HL-60 (cell line): ENCODE measurements at places on chromosomes 3 and 15.

GRCh38 chr15:47955021-47955420 is 165.8 kb upstream of the SLC24A5 start:
- no peak for DNase-seq

GRCh38 chr3:142853270-142854168 is 35.4 kb downstream of the PCOLCE2 start:
- DNase-seq: no peak

DNA sequence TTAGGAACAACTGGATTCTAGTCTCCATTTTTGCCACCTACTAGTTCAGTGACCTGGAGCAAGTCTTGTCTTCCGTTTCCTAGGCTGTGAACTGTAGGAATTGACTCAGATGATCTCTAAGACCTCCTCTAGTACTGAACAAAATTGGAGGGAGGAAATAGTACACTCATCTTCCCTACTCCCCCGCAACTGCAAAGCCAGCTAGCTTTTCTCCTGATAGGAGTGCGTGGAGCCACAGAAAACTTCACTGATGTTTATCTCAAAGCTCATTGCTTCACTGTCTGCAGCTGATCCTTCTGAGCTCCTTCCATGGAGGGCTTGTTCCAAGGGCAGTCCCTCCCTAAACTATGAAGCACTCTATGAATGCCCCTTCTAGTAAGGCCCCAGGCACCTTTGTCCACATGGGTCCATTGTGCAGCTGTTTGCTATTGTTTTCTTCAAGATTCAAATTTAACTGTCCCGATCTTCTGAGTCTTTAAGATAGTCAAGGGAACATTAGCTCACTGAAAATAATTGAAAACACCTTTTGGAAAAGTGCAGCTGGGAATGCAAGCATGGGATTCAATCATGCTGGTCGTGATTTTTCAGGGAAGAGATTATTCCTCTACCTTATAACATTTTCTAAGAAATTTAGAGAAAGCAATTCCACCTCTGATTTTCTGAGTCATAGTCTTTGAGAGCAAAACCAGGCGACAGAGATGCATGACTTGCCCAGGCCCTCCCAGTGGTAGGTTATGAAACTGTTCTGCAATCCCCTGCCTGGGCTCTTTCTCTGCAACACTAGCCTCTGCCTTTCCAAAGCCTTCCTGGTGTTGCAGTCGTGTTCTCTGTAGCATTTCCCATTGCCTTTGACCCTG is 24.3 kb downstream of the FILIP1L start:
- DNase-seq: peak; percentile 90

DNA sequence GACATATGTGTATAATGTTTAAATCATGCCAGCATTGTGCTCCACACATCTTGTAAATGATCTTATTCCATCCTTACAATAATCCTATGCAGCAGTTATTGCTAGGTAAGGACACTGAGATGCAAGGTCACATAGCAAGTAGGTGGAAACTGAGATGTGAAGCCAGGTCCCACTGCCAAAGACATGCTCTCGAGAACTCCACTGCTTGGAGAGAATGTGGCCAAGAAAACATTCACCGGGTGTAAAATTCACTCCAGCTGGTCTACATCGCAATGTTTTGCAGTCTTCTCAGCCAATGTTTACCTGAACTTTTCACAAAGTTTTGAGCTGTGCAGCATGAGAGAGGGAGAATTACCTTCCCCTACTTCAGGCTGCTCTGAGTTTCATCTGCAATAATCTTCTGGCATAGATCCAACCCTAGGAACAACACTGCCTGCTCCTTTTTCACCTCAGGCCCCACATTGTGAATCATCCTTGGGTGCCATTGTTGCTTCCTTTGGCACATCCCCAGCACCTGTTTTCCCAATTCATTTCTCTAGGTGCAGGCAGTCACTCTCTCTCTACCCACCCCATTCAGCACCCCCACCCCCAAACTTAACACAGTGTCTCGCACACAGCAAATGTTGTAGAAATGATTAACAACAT is 53.5 kb upstream of the PRTG start:
- DNase-seq: no peak

DNA sequence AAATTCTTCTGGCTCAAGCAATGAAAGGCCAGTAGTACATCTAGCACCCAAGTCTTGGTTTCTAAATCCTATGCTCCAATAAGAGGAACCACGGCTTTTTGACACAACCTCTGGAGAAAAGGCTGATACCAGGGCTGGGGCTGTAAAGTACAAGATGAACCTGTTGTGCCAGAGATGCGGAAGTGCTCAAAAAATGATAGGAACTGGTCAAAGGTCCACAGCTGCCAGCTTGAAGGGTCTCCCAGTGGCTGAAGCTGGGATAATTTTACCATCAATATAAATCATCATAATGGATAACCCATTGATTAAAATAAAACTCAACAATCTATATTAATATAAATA is 558 bp upstream of the NCEH1 start:
- peak; percentile 66 for DNase-seq

DNA sequence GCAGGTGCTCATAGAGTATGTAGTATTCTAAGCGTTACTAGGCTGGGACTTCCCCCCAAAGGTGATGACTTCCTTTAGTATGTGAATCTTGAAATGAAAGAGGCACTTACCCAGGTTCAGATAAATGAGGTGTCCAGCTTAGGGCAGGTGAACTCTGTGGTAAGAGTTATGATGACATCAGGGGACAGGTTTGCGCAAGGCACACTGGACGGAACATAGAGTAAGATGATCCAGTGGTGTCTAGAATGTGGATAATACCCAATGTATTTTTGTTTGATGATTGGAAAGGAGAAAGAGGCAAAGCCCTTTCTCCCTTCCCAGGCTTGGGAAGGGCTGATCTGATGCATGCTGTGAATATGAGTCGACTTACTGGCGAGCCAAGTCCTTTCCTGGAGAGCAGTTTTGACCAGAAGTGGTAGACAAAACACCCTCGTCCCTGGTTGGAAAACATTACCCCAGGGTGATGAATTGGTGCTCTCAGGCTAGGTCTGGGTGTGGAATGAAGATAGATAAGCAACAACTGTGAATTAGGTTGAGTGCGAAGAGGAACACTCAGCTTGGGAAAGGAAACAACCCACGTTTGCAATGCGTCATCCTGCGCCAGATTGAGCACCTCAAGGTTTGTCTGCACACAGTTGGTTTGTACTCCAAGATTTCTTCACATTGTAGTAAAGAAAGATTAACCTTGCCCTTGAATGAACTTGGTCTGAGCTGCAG is 124.2 kb downstream of the GHSR start:
- DNase-seq: no peak

DNA sequence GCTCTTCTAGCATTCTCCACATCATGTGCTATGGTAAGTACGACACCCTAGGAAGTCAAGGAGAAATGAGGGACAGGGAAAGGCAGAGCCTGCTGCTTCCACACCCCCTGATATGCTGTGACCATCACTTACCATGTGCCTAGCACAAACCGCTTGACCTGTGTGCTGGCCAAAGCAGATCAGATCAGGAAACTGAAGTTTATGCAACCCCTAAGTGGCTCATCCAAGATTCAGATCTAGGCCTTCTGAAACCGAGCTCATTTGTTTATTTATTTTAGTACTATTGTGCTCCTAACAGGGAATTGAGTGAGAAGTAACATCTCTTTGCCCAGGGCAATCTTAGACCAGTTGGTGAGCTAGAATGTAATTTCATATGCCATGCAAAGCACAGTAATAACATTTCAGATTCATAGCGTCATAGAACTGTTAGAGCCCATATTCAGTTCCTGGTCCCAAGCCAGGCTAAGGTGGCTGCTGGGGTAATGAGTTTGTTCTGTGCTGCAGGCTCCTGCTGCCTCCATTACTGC is at the start of gene RTP2:
TSS of gene RTP2 (minus strand) at position 51 of the 527 bp plus-strand sequence. CDS start 429 bp downstream, outside the sequence.
- DNase-seq: no peak

DNA sequence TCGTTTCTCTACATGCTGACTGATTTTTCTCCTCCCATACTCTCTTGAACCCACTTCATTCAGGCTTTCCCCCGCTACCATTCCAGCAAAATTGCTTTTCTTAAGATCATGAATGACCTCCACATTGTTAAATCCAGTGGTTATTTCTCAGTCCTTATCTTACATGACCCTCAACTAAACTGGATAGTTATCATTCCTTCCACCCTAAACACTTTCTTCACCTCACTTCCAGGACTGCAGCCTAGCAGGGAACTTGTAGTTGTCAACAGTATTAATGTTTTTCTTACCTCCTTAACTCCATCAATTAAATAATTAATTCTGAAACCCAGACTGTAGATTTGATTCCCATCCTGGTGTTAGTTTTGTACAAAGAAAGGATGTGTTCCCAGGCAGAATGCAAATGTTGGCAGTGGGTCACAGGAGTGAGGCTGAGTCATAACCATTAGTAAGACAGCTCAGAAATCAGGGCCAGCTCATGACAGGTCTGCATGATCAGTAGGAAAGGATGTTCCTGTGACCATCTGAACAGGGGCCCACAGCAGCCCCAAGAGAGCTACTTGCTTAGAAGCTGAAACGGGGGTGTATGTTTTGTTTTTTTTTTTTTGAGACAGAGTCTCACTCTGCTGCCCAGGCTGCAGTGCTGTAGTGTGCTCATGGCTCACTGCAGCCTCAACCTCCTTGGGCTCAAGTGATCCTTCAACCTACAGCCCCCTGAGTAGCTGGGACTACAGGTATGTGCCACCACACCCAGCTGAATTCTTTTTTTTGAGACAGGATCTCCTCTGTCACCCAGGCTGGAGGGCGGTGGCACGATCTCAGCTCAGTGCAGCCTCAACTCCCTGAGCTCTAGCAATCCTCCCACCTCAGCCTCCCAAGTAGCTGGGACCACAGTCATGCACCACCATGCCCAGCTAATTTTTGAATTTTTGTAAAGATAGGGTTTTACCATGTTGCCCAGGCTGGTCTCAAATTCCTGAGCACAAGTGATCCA is 9.1 kb downstream of the BCL2L10 start:
- DNase-seq: no peak

DNA sequence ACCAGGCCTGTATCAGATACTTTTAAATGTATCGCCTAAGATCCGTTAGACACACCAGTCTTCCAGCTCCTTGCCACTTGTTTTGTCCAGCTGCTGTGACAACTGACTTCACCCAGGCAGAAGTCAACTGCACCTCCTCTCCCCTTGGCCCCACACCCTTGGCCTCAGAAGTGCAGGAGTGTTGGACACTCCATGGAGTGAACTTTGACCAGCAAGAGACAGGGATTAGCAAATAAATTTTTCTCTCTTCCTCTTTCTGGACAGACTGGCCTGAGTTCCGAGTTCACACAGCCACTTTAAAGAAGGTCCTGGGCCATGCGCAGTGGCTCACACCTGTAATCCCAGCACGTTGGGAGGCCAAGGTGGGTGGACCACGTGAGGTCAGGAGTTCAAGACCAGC is 2.9 kb upstream of the CLN6 start:
- no peak for DNase-seq

DNA sequence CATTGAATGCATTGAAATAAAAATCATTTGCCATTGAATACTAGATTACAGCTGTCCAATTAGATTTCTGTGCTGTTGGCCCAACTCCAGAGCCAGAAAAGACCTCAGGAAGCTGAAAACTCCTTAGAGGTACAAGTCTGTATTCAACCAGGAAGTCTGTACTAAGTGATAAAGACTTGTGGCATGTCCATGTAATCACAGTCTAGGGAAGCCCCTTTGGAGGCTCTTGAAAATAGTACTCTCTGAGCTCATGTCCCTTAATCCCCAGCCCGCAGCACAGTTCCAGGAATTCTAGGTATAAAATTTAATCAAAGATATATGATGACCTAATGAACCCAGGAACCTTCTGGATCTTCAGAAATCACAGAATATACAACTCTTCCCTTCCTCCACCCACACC is 279.4 kb downstream of the RSL24D1 start:
- DNase-seq: no peak

GRCh38 chr15:85289677-85290365 is 90.6 kb upstream of the AKAP13 start:
- DNase-seq: no peak

GRCh38 chr3:11769704-11770476 is 76.8 kb downstream of the TAMM41 start:
- DNase-seq: no peak

- peak; percentile 64 for DNase-seq
Observed at GRCh38 chr3:18758047-18758704, 333.0 kb upstream of the SATB1 start.

- DNase-seq: no peak
Observed at GRCh38 chr3:184618811-184619210, 57.2 kb downstream of the EPHB3 start.

GRCh38 chr15:25226360-25226759 is 212.5 kb downstream of the UBE3A start:
- DNase-seq: no peak
